Nephron progenitor cell (in vitro differentiated cells): ENCODE measurements at places on chromosomes 2 and 18.
A peak's percentile ranks its signal among the peaks of the same experiment; 100 is the strongest.

- H3K4me3 ChIP-seq: no peak overlapping the region
- H3K36me3 ChIP-seq: no peaks in the 10 kb centered on the region
- no peak for DNase-seq
- peaks cover 3% of the 10 kb centered on the region for H3K27me3 ChIP-seq
- H3K27ac ChIP-seq: no peak overlapping the region
Observed at GRCh38 chr2:190357600-190357999, 14.2 kb downstream of the INPP1 start.

DNA sequence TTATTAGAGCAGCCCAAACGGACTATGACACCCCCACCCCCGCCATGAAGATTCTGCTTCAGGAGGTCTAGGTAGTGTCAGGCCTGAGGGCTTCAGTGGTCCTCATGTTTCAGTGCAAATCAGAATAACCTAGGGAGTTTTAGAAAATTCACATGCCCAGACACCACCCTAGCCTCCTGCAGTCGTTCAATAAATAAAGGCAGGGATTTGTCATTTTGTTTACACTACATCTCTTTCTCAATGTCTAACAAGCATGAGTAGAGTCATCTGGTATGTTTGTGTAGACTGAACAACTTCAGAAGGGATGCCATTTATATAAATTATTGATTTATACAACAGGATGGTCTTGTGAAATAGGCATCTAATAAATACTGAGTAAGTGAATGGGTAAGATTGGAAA is 112.1 kb upstream of the SERPINE2 start:
- DNase-seq: no peak
- no peaks in the 10 kb centered on the region for H3K36me3 ChIP-seq
- H3K4me1 ChIP-seq: peaks cover 6% of the 10 kb centered on the region
- peaks cover 3% of the 10 kb centered on the region for H3K27me3 ChIP-seq

- no peaks in the 10 kb centered on the region for H3K36me3 ChIP-seq
- peaks cover 4% of the 10 kb centered on the region for H3K4me1 ChIP-seq
- H3K27ac ChIP-seq: no peak overlapping the region
- H3K4me3 ChIP-seq: no peak overlapping the region
- no peaks in the 10 kb centered on the region for H3K27me3 ChIP-seq
Observed at GRCh38 chr2:188884046-188884445, 90.1 kb upstream of the COL3A1 start.

DNA sequence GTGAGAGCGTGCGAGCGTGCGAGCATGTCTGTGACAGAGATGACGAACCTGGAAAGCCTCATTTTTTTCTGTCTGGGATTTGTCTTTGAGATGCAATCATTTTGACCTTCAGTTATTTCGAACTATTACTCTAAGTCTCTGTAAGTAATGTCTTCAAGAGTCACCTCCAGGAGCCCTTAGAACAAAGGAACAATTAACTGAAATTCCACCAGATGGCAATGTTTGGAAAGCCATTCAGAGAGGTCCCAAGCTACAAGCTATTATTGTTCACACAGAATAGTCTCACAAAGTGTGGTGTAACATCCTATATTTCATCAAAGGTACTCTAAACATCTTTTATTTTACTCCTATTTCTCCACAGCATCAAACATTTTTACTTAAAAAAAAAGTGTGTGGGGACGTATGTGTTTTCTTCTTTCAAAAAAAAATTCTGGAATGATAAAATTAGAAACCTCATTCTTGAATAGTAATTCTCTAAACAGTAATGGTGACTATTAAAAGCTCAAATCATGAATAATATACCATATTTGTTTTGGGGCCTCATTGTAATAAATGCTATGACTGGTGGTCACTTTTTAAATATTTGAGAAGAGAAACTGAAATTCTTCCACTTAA is 35.1 kb upstream of the MAPRE2 start:
- no peak overlapping the region for H3K4me3 ChIP-seq
- H3K36me3 ChIP-seq: no peaks in the 10 kb centered on the region
- peaks cover 7% of the 10 kb centered on the region for H3K27me3 ChIP-seq
- DNase-seq: peak; percentile 8

DNA sequence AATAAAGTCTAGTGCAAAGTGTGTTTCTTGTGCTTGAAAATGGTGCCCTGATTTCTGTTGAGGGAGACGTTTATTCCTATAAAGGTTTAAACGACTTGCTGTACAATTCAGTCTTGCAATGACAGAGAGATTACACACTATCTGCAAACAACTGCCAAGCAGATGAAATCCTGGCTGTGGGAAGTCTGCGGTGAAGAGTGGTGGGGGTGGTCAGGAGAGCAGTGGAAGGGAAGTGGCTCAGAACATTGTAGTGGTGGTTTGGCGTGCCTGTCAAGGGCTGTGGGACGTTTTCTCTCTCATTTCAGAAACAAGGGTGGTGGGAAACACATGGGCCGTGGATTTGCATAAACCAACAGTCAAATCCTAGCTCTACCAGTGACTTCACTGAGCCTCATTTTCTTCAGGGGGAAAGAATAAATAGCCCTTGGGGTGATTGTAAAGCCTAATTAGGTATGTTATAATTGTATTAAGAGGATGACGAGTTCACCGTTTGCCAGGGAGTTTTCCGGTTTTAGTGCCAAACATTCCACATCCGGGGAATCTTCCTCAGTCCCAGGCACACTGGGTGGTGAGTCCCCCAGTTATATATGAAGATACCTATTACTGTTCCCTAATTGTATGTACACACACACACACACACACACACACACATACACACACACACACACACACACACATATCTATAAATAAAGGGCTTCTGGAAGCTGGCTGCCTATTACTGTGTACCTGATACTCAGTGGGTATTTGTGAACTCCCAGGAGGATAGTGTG is 115.0 kb downstream of the SPTBN1 start:
- DNase-seq: no peak
- H3K27ac ChIP-seq: peak overlapping the region; percentile 49
- peaks cover 72% of the 10 kb centered on the region for H3K4me1 ChIP-seq
- peaks cover 14% of the 10 kb centered on the region for H3K36me3 ChIP-seq

GRCh38 chr2:11904029-11904428 is 157.6 kb downstream of the LPIN1 start:
- no peak overlapping the region for H3K27ac ChIP-seq
- H3K27me3 ChIP-seq: peaks cover 2% of the 10 kb centered on the region
- no peaks in the 10 kb centered on the region for H3K4me1 ChIP-seq
